ENCODE measurements at places on chromosomes 2 and 18. TPM values are rescaled to one million over a fixed set of nuclear protein-coding genes. Genes with fewer than 3 reads are reported as not detected.

GRCh38 chr2:118670276-118670675 lies 177.2 kb downstream of the EN1 start:
- no peak for DNase-seq
- H3K27ac ChIP-seq, result peak overlapping the region; percentile 92
- no peaks in the 10 kb centered on the region for H3K27me3 ChIP-seq
- peak overlapping the region; percentile 8 for H3K4me3 ChIP-seq
- no peaks in the 10 kb centered on the region for H3K36me3 ChIP-seq
- H3K4me1 ChIP-seq, result peaks cover 64% of the 10 kb centered on the region

DNA sequence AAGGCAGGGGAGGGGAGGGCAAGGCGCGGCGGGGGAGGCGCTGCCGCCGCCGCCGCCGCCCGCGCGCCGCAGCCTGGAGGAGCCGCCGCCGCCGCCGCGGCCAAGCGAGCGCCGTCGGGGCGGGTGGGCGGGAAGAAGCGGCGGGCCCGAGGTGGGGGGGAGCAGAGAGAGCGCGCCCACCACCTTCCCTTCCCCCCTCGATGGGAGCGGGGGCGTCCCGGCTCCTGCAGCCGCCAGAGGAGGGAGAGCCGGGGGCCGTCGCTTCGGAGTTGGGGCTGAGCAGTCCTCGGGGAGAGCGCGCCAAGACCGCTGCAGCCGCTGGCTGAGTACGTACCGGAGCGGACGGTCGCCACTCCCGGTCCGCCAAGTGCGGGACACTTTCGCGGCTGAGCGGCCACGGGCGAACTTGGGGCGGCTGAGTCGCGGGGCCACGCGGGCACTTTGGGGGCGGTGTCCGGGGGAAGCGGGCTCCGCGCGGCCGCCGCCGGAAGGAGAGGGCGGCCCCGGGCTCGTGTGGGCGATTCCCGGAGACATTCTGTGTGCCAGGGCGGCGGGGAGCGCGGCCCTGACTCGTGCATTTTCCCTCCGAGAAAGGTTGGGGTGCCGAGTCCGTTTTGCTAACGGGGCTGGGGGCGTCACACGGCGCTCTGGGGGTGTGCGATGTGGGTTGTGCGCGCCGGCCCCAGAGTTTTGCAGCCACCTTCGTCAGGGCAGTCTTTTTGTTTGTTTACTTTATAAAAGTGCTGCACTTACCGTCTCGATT lies at the start of gene NAB1:
TSS of gene NAB1 (plus strand) at position 49 of the 763 bp plus-strand sequence. CDS start 10,094 bp downstream, outside the sequence.
- no peaks in the 10 kb centered on the region for H3K36me3 ChIP-seq
- peak; percentile 76 for DNase-seq
- peaks cover 47% of the 10 kb centered on the region for H3K4me1 ChIP-seq

- peaks cover 2% of the 10 kb centered on the region for H3K4me1 ChIP-seq
- H3K27ac ChIP-seq, result no peak overlapping the region
- no peak for DNase-seq
- H3K27me3 ChIP-seq, result peaks cover 16% of the 10 kb centered on the region
- H3K36me3 ChIP-seq, result no peaks in the 10 kb centered on the region
Measured at GRCh38 chr2:230893338-230893737, 28.6 kb downstream of the ITM2C start.

Gene TRMT61B
- 18.6 TPM for total RNA-seq
